ENCODE measurements at places on chromosomes 1 and 21.

- no peak for DNase-seq
Observed at GRCh38 chr1:202964791-202965410, 2.2 kb downstream of the CYB5R1 start.

DNA sequence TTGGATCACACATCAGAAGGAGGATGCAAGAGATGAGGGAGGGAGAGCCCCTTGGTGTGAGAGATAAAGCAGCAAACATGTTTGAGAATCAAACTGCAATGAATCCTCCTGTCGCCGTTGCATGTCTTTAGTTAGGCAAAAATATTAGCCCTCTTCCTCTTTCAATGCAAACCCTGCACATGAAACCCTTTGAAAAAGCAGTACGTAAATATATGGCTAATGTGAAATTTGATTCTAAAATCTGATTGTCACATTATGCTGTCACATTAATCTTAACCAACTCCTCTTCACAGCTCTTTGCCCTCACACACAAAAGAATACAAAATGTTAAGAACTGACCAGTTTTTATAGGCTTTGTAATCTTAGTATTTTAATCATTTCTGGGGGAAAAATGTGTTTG, 63.4 kb downstream of the WDR64 start:
- DNase-seq = no peak

DNA sequence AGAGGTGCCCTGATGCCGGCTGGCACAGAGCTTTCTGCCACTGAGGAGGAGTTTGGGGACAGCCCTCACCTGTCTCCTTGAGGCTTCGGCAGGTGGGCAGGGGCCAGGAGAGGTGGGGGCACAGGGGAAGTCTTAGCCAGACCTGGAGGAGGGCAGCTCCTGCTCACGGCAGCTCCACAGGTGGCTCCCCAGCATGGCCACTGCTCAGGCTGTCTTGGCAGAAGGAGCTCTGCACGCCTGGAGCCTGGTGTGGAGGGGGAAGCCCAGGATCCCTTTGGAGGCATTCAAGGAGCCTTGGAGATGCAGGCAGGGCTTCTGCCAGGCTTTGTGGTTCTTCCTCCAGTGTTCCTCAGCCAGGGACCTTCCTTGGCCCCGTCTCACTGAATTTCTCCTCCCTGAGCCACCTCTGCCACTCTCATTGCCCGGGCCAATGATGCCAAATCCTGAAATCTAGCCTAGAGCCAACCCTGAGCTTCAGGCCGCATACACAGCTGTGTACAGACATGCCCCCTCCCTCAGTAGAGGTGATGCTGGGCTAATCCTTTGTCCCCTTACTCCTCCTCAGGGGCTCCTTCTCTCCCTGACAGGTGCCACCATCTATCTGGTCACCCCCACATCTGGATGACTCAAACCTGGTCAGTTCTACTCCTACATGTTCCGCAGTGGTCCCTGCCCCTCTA, 251.8 kb upstream of the VAMP3 start:
- DNase-seq = no peak

GRCh38 chr1:94946886-94947285, 20.0 kb upstream of the CNN3 start:
- DNase-seq = no peak

- DNase-seq = no peak
Observed at GRCh38 chr1:157043685-157044084, 1.9 kb downstream of the ARHGEF11 start.

GRCh38 chr1:241696172-241696814, 44.2 kb downstream of the WDR64 start:
- DNase-seq = no peak

DNA sequence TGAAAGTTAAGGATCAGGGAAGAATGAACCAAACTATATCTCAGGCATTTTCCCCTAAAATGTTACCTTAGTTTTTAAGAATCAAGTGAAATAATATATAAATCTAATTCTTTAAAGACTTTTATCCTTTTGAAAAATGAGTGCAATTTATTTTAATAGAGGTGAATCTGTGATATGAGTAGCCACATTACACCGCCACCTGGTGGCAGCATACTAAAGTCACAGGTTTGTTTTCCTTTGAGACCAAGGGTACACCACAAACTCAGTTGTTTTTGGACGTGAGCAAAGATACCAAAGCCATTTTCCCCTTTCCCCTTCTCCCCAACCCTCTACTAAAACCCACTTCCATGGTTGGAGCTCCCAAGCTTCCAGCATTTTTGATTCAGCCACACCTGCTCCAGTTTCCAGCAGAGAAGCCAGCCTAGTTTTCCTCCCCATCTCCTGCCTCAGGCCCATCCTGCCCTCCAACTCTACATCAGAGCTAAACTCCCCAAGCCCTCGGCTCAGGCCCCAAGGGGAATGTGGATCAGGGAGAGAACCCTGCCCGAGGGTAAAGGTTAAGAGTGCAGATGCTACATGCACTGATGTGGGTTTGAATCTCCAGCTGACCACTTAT, 22.9 kb upstream of the LDLRAP1 start:
- peak; percentile 55 for DNase-seq

DNA sequence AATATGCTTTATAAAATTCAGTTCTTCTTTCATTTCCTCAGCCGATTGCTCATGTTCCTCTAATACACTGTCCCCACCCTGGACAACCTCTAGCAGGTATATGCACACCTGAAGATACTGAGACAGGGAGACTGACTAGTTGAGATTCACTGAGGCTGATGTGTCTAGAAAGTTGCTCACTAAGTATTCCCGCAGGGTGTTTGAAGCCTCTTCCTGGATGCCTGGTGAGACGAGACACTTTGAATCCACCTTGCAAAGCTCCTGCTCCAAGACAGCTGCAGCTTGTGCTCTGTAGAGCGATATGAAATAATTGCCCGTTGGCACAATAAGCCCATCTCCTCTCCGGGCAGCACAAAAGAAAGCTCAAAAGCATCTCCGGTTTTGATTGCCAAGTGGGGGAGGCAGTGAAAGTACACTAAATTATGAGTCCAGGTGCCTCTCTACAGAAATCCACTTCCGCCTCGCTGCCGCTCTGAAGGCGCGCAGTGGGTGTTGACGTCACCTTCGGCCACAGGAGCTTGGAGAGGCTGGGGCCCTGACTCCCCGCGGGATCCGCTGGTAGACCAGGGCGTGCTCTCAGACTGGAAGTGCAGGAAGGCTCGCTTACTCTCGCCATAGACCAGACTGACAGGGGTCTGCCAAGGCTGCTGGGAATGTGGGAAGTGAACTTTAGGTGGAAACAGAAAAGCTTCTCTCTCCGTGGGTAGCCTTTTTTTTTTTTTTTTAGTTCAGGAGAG, 46.3 kb downstream of the GPA33 start:
- peak; percentile 55 for DNase-seq

- DNase-seq = no peak
Observed at GRCh38 chr21:26842300-26842699, 2.9 kb downstream of the ADAMTS1 start.

DNA sequence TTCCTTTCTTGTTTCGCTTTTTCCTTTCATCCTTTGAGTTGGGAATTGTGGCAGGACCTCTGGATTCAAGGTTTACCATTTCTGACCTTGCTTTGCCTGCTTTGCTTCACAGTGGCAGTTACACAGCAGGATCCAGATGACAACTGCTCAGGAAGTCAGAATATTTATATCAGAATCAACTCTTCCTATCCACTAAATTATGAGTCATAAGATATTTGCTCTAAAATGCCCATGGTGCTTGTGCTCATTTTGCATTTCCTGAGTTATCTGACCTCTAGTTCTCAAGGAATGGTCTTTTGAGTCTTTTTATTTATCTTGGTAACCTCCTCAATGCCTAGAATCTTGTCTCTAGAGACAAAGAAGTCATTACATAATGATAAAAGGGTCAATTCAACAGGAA, 290.8 kb downstream of the LRRC7 start:
- no peak for DNase-seq
